Amniotic stem cell (primary cell): ENCODE measurements at places on chromosomes 12 and 14.

DNA sequence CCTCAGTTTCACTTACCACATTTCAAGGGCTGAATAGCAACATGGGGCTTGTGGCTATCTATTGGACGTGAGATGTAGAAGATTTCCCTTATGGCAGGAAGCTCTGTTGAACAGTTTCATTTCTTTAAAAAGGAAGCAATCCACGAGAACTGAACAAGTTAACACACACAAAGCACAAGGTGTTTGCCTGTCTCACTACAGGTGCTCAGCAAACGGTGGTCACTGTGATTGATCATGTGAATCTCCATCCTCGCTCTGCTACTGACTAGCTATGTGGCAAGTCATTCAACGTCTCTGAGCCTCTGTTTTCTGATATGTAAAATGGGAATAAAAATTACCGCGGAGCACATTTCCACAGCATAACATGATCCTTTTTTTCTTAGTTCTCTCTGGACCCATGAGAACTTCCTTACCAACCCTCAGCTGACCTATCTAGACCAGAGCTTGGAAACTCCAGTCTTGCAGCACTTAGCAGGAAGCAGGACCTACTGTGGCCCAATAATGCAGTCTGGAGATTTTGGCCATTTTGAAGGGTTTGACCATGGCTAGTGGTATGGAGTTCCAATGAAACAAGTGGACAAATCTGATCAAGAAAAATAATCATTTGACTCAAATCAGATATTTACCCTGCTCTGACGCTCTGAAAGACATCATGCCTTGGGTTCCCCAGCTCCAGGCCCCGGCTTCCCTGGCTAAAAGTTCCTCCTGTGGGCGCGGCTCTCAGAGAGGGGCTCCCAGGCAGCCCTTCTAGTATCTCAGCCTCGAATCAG, 278.8 kb downstream of the ZFP36L1 start:
- no peak for DNase-seq

- no peak for DNase-seq
Observed at GRCh38 chr12:107684029-107684795, 1.4 kb upstream of the PWP1 start.

DNA sequence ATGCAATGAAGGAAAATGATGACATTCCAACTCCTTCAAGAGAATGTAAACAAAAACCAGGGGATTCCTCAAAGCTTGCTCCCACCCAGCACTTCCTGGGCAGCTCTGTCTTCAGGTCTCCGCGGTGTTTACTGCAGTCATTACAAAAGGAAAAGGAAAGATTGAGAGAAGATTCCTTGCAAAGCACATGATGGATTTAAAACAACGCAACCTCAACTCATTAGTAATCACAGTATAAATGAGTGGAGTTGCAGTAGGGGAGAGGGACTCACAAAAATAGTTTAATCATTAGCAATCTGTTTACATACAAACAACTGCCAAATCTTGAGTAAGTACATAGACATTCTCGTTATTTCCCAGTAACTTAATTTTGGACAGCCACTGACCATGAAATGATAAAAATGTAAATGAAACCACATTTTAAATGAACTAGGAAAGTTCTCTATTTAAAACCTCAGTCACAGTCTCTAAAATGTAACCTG, 49.7 kb upstream of the OVCH1 start:
- DNase-seq: no peak

GRCh38 chr12:1488908-1489381, 105.4 kb downstream of the FBXL14 start:
- DNase-seq: no peak

DNA sequence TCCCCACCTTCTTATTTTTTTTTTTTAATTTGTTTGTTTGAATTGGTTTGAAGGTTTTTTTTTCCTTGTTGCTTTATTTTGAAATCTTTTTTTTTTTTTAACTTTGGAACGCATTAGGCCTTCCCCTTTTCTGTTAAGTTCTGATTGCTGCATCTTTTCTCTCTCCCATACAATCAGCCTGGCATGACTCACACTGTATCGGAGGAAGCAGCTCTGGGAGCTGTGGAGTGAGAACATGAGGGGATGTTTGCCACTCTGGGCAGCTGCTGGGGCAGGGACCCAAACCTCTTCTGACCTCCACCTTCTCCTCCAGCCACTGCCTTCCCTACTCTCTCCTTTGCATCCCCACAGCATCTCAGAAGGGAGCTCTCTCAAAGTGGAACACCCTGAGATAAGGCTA, 160.3 kb upstream of the FKBP4 start:
- DNase-seq: no peak

GRCh38 chr12:11868027-11868426, 202.7 kb upstream of the BCL2L14 start:
- no peak for DNase-seq

DNA sequence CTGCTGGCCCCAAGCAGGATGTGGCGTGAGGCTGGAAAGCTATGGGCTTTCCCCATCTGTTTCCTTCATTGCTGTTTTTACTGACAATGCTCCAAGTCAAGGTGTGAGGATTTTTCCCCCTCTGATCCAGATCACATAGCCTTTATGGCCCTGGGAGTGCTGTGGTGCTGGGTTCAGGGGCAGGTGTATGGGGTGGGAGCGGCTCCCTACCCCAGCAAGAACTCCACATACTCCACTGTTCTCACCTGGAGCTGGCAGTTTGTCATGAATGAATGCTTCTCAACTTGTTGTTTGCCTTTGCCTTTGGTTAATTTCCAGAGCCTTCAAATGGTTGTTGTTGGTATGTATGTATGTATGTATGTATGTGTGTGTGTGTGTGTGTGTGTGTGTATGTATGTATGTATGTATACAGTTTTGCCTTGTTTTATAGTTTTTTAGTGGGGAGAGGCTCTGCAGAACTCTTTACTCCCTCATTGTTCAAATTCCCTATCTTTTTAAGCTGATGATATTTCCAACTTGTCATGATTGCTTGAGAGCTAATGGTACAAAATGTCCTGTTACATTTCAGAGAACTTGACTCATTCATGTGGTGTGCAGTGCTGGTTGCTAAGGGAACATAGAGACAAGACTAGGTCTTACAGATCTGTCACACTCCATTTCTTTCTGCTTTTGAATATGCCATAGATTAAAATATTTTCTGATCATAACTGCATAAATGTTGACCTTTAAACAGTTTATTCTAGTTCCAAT, 36.6 kb upstream of the ASPG start:
- no peak for DNase-seq

DNA sequence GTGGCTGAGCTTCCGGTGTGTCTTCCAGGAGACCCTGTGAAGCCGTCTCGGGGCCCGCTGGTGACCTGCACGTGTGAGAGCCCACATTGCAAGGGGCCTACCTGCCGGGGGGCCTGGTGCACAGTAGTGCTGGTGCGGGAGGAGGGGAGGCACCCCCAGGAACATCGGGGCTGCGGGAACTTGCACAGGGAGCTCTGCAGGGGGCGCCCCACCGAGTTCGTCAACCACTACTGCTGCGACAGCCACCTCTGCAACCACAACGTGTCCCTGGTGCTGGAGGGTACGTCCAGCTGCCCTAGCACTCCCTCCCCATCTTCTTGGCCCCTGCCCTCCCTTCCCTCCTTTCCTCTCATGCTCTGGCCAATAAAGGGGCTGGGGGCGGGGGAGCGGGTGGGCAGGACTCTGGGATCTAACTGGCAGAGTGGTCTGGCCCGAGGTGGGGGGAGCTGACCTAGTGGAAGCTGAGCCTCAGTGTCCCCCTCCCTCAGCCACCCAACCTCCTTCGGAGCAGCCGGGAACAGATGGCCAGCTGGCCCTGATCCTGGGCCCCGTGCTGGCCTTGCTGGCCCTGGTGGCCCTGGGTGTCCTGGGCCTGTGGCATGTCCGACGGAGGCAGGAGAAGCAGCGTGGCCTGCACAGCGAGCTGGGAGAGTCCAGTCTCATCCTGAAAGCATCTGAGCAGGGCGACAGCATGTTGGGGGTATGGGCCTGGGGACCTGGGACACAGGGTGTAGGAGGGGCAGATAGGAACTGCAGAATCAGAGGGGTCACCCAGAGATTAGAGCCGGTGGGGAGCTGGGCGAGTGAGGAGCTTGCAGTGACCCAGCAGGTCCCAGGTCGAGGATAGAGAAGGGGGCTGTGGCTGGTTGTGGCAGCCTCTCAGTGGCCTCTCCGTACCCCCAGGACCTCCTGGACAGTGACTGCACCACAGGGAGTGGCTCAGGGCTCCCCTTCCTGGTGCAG, 6.0 kb downstream of the ACVRL1 start:
- no peak for DNase-seq

GRCh38 chr12:121803861-121804416, at the start of gene SETD1B:
TSS of gene SETD1B (plus strand) at chr12:121804009. CDS start at chr12:121804738, 729 bp downstream.
- no peak for DNase-seq

DNA sequence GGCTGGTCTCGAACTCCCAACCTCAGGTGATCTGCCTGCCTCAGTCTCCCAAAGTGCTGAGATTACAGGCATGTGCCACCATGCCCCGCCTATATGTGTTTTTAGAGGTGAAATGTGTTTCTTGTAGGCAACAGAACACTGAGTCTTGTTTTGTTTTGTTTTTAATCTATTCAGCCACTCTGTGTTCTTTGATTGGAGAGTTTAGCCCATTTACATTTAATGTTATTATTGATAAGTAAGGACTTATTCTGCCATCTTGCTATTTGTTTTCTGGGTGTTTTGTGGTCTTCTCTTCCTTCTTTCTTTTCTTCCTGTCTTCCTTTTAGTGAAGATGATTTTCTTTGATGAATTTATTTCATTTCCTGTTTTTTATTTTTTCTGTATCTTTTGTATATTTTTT, 29.6 kb downstream of the IFNG start:
- DNase-seq: no peak

- DNase-seq: no peak
Observed at GRCh38 chr12:27981874-27982273, 9.3 kb upstream of the PTHLH start.

- no peak for DNase-seq
Observed at GRCh38 chr14:20580242-20580641, 7.6 kb downstream of the RNASE11 start.

GRCh38 chr14:97446087-97446486, 648.9 kb downstream of the VRK1 start:
- DNase-seq: no peak

- peak; percentile 46 for DNase-seq
Observed at GRCh38 chr14:49853572-49854375, 1.2 kb upstream of the NEMF start.

DNA sequence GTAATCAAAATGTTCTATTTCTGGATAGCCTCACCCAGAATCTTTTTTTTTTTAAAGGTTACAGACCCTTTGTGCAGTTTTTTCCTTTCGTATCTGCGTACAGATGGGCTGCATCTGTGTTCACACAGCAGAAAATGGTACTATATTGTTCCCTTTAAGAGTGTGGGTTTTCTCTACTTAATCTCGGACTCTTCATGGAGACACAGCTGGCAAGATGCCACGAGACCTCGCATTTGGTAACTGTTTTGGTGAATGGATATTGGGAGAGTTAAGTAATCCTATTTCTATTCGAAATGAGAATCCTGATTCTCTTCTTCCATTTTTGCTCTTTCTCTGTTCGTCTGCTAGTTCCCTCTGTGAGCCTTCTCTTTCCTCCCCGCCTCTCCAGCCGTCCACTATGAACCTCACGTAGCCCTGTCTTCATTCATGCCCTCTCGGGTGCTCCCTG, 85.7 kb downstream of the SAMD4A start:
- no peak for DNase-seq

DNA sequence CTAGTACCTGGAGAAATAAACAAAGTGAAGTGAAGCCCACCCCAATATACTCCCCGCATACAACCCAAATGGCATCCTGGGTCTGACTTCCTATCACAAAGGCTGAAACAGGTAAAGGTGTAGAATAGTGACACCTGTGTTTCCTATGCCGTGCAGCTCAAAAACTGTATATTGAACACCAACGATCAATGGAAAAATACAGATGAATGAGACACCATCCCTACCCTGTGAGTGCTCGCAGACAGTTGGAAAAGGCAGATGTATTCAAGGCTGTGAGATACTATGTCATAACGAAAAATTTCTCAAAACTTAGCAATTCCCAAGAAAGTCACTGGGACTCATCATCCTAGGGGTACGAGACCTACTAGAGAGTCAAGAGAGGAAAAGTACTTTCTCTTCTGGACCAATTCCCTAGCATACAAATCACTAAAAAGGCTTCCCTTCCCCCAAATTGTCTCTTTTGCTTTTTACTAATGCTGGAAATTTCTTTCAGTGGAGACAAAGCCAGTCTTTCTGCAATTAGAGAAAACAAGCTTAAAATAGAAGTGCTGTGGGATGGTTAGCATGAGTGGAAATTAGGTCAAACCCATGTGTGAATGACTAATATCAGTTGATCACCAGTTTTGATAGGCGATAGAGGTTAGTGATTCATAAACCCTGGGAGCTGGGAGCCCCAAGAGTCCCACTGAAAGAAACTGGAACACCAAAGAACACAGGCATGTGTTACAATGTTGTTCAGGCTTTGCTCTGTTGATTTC, 249.7 kb downstream of the SPTSSA start:
- DNase-seq: no peak

DNA sequence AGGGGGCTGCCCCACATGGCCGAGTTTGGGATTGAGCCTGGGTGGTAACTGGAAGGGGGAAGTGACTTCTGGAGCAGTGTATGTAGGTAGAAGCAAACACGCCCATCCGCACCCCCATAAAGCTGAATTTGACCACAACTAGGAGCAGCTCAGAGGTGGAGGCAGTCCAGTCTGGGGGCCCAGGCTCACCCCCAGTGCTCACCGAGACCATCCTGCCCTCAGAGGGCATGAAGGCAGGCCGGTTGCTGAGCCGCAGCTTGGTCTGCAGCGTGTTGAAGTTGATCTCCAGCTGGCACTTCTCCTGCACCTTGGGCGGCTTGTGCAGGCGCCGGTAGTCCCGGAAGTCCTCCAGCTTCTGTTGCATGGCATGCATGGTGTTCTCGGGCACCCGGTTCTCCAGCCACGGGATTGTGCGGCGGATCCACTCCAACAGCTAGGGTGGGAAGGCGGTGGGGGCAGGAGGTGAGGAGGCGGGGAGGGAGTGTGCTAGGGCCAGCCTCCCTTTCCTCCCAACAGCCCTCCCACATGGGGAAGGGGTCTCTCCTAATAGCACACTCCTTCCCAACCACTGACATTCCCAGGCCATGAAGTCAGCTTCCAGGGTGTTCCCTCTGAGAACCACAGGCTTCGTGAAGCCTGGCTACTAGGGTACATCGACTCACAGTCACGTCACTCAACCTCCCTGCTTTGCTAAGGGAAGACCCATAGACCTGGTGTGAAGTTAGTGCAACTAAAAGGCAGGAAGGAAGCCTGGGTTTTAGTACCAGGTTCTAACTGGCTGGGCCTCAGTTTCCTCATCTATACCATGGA, 87.0 kb downstream of the ACTN1 start:
- no peak for DNase-seq

DNA sequence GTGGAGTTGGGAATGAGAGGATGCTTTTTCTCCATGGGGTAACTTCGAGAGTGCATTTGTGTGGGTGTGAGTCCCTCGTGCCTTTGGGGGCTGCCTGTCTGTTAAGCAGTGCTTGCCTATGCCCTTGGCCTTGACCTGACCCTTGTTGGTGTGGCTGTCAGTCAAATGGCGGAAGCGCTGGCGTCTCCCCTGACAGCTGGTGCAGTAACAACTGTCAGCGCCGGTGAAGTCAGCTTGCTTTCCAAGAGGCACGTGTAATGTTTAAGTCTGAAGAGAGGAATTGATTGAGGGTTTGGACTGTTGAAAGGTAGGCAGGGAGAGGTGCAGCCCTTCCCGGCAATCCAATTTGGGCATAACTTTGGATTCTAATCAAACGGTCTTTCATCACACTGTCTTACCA, 211.3 kb downstream of the AACS start:
- no peak for DNase-seq
